ENCODE measurements at places on chromosomes 7 and 10. TPM values are rescaled to one million over a fixed set of nuclear protein-coding genes. Genes with fewer than 3 reads are reported as not detected.
A peak's percentile ranks its signal among the peaks of the same experiment; 100 is the strongest.

GRCh38 chr7:47346377-47346914, 235.5 kb downstream of the TNS3 start:
- no peaks in the 10 kb centered on the region for H3K27me3 ChIP-seq
- peaks cover 4% of the 10 kb centered on the region for H3K36me3 ChIP-seq
- DNase-seq, result no peak
- H3K27ac ChIP-seq, result no peak overlapping the region
- no peak overlapping the region for H3K4me3 ChIP-seq
- H3K4me1 ChIP-seq, result no peaks in the 10 kb centered on the region

- no peak overlapping the region for H3K27ac ChIP-seq
- DNase-seq, result no peak
- no peak overlapping the region for H3K4me3 ChIP-seq
- peaks cover 3% of the 10 kb centered on the region for H3K4me1 ChIP-seq
- H3K27me3 ChIP-seq, result peaks cover 36% of the 10 kb centered on the region
- no peaks in the 10 kb centered on the region for H3K36me3 ChIP-seq
Measured at GRCh38 chr7:1670894-1671593, 967 bp downstream of the ELFN1 start.

GRCh38 chr7:81534996-81535395, 234.9 kb downstream of the HGF start:
- DNase-seq, result no peak
- no peaks in the 10 kb centered on the region for H3K4me1 ChIP-seq
- no peaks in the 10 kb centered on the region for H3K36me3 ChIP-seq
- H3K27me3 ChIP-seq, result no peaks in the 10 kb centered on the region
- no peak overlapping the region for H3K27ac ChIP-seq

GRCh38 chr7:108211382-108212201, 81.4 kb upstream of the LAMB4 start:
- no peaks in the 10 kb centered on the region for H3K36me3 ChIP-seq
- H3K27me3 ChIP-seq, result no peaks in the 10 kb centered on the region
- no peak overlapping the region for H3K4me3 ChIP-seq
- H3K4me1 ChIP-seq, result peaks cover 14% of the 10 kb centered on the region
- peak overlapping the region; percentile 76 for H3K27ac ChIP-seq

DNA sequence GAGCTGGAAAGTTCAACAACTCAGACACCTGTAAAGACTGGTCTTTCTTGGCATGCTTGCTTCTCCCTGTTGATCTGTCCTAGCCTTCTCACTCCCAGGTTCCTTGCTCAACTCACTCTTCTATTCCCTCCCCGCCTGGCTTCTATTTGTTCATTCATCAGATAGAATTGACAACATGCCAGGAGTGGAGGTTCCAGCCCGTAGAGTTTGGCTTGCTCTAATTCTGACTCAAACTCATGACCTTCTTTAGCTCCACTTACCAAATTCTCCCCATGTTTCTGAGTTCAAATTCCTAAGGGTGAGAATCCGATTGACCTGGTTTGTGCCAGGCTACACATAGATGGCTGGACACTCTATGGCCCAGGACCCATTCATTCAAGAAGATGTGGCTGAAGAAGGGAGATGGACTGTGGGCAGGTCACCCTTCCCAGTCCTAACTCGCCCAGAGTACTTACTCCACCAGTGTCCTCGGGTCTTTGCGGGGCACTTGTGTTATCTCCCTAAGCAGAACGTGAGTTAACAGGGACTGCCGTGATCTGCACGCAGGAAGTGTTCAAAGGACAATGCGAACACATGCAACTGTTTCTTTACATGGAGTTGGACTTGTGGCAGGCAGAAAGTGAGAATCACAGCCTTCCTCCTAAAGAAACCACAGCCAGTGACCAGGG, 4.0 kb upstream of the TMEM236 start:
- DNase-seq, result no peak
- H3K27ac ChIP-seq, result no peak overlapping the region
- no peaks in the 10 kb centered on the region for H3K27me3 ChIP-seq
- H3K36me3 ChIP-seq, result no peaks in the 10 kb centered on the region

DNA sequence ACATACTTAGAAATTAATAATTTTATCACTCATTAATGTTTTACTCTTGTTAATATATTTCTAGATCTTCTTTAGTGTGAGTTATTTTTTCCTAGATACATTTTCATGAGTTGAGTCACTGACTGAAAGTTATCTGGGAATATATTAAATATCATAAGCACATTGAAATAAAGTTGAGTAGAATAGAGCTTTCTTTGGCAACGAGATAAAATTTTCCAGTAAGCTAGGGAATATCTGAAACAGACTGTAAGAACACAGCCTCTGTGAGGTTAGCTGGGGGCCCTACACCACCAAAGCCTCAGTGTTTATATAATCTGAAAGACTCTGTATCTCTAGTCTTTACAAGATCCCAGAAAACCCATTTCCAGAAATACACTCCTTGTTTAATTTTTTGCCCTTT, 347.8 kb upstream of the PLXDC2 start:
- H3K36me3 ChIP-seq, result no peaks in the 10 kb centered on the region
- no peaks in the 10 kb centered on the region for H3K27me3 ChIP-seq
- no peak overlapping the region for H3K27ac ChIP-seq
- H3K4me1 ChIP-seq, result no peaks in the 10 kb centered on the region

DNA sequence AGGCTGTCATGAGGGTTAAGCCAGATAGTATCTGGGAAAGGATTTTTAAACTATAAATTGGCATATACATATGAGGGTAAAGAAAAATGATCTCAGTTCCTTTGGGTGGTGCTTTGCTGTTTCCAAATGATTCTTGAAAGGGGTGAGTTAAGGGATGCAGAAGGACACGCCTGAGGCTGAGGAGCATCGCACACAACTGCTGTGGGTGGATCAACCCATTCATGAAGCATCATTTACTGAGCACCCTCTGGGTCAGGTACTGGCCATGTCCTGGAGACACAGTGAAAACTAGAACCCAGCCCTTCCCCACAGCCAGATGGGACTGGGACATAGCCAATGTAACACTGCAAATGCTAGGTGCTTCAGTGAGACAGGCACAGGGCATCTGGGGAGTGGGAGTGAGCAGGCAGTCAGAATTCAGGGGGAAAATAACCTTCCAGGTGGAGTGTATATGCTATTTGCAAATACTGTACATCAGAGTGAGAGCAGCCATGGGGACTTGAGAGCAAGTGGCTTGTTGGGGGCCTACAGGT, 112.1 kb downstream of the WDFY4 start:
- no peak overlapping the region for H3K4me3 ChIP-seq
- peaks cover 3% of the 10 kb centered on the region for H3K4me1 ChIP-seq
- H3K27me3 ChIP-seq, result no peaks in the 10 kb centered on the region
- no peaks in the 10 kb centered on the region for H3K36me3 ChIP-seq
- DNase-seq, result no peak
- no peak overlapping the region for H3K27ac ChIP-seq

GRCh38 chr10:84076540-84077195, 62.6 kb upstream of the GHITM start:
- no peaks in the 10 kb centered on the region for H3K27me3 ChIP-seq
- no peak for DNase-seq
- no peaks in the 10 kb centered on the region for H3K4me1 ChIP-seq
- H3K36me3 ChIP-seq, result no peaks in the 10 kb centered on the region
- no peak overlapping the region for H3K4me3 ChIP-seq
- no peak overlapping the region for H3K27ac ChIP-seq

ZPBP gene
- not detected for polyA plus RNA-seq

DNA sequence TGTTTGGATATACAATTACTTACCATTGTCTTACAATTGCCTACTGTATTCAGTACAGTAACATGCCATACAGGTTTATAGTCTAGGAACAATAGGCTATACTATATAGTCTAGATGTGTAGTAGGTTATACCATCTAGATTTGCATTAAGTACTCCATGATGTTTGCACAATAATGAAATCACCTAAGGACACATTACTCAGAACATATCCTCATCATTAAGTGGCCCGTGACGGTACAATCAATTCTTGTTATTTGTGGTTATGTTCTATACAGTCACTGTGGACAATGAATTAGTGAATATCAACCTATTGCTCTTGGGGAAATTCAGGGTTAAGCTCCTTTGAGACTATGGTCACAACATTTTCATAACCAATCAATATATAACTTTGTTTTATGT, 75.6 kb downstream of the MICU1 start:
- H3K27ac ChIP-seq, result no peak overlapping the region
- H3K4me1 ChIP-seq, result no peaks in the 10 kb centered on the region
- H3K27me3 ChIP-seq, result no peaks in the 10 kb centered on the region

DNA sequence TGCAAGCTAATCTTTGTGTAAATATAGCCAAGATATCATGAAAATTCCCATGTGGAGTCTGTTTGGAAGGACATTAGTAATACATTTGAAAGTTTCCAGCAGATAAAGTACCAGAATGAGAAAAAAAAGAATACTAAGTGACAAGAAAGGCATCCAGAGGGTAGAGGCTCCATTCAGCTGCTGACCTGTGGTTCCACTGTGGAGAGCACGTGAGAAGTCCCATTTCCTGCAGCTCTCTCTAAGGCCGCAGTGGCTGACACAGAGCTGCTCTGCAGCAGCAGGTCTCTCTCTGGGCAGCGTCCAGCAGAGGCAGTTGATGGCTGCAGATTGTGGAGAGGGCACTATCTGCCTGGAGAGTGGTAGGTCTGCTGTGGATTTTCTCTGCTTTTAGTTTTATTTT, 100.1 kb upstream of the TMEM72 start:
- H3K4me1 ChIP-seq, result no peaks in the 10 kb centered on the region
- peak; percentile 10 for DNase-seq
- H3K27me3 ChIP-seq, result no peaks in the 10 kb centered on the region
- H3K27ac ChIP-seq, result no peak overlapping the region
- no peak overlapping the region for H3K4me3 ChIP-seq
- no peaks in the 10 kb centered on the region for H3K36me3 ChIP-seq

DNA sequence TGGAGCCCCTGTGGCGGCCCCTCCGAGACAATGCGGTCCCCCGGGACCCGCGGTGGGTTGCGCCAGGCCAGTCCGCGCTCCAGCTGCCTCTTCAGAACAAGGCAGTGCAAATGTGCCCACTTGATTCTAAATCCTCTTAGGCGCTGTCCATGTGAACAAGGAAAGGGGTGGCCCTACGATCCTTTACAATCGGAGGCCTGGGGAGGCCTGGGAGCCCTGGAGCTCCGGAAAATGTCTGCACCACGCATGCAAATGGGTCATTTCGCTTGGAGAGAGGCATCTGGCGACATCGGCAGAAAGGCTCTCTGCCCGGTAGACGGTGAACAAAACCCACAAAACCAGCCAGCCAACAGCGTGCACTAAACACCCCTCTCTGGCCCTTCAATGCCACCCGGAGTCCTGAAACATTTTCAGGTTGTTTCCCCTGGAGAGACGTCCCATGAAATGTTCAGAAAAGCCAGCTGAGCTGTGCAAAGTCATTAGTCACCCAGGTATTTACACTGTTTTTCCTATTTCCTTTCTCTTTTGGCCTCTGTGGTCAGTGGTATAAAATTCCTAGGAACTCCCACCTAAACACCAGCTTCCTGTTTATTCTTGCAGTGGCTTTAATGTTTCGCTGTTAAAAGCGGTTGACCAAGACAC, 102.8 kb upstream of the ZNF438 start:
- H3K36me3 ChIP-seq, result no peaks in the 10 kb centered on the region
- H3K27ac ChIP-seq, result peak overlapping the region; percentile 96
- H3K4me3 ChIP-seq, result no peak overlapping the region
- peaks cover 21% of the 10 kb centered on the region for H3K4me1 ChIP-seq
- H3K27me3 ChIP-seq, result no peaks in the 10 kb centered on the region
- DNase-seq, result peak; percentile 79

DNA sequence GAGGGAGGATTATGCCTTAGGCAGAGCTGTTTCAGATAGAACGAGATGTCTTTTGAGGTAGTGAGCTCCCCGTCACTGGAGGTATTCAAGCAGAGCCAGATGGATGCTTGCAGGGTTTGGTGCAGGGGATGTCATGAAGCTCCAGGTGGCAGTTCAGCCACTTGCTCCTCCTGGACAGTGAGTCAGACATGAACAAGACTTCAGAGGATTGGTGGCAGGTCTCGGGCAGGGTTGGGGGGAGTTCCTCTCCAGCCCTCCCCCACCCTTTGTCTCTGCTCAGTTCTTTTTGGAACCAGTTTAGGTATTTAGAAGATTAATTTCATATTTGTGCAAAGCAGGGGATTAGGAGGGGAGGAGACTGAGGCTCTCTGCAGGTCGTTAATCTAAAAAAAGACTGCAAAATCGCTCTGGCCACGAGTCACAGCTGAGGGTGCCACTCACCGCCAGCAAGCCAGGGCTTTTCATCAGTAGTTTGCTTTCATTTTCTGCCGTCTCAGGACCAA, 21.5 kb upstream of the MYL10 start:
- H3K27ac ChIP-seq, result no peak overlapping the region
- peaks cover 3% of the 10 kb centered on the region for H3K27me3 ChIP-seq
- DNase-seq, result no peak
- H3K4me3 ChIP-seq, result no peak overlapping the region
- no peaks in the 10 kb centered on the region for H3K4me1 ChIP-seq

- peak within 1 kb of the TSS; percentile 49 for H3K4me3 ChIP-seq
- peaks cover 8% of the 10 kb centered on the region for H3K4me1 ChIP-seq
- H3K27ac ChIP-seq, result peak within 1 kb of the TSS; percentile 66
- H3K27me3 ChIP-seq, result no peaks in the 10 kb centered on the region
Measured at GRCh38 chr10:27099916-27100812, at the start of gene ANKRD26. Gene ANKRD26, minus strand, starts transcription at chr10:27100494. Its CDS starts 168 bp downstream, at chr10:27100326.

GRCh38 chr10:77862595-77862994, 64.0 kb downstream of the DLG5 start:
- no peak for DNase-seq
- H3K27ac ChIP-seq, result no peak overlapping the region
- no peak overlapping the region for H3K4me3 ChIP-seq
- H3K27me3 ChIP-seq, result no peaks in the 10 kb centered on the region
- H3K4me1 ChIP-seq, result no peaks in the 10 kb centered on the region
- H3K36me3 ChIP-seq, result peaks cover 3% of the 10 kb centered on the region

DNA sequence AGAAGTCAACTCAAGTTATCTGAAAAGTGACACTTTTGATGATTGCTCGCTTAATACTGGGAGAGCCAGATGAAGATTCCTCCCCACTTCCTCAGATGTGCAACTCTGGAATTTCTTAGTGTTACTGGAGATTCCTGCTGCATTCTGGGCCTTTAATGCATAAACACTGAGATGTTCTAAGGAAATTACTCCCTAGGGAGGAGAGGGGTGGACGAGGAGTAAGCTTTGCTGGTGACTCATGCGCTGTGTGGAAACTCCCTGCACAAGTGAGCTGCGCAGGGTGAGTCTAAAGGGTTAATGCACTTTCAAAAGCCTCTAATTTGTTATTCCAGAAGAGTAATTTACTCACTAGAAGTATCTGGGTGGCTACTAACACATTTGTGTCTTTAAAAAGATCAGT, 46.3 kb downstream of the EGFR start:
- peak; percentile 83 for DNase-seq
- H3K36me3 ChIP-seq, result no peaks in the 10 kb centered on the region
- H3K27me3 ChIP-seq, result no peaks in the 10 kb centered on the region
- peaks cover 19% of the 10 kb centered on the region for H3K4me1 ChIP-seq
- H3K27ac ChIP-seq, result peak overlapping the region; percentile 95

GRCh38 chr7:24115661-24116060, 168.3 kb upstream of the NPY start:
- H3K36me3 ChIP-seq, result no peaks in the 10 kb centered on the region
- H3K27me3 ChIP-seq, result no peaks in the 10 kb centered on the region
- no peak overlapping the region for H3K27ac ChIP-seq
- DNase-seq, result no peak
- no peak overlapping the region for H3K4me3 ChIP-seq
- no peaks in the 10 kb centered on the region for H3K4me1 ChIP-seq

- peaks cover 9% of the 10 kb centered on the region for H3K4me1 ChIP-seq
- no peak overlapping the region for H3K27ac ChIP-seq
- H3K4me3 ChIP-seq, result no peak overlapping the region
- DNase-seq, result no peak
Measured at GRCh38 chr7:128267595-128267924, 26.5 kb downstream of the LEP start.

- no peaks in the 10 kb centered on the region for H3K27me3 ChIP-seq
- H3K27ac ChIP-seq, result no peak overlapping the region
- H3K36me3 ChIP-seq, result no peaks in the 10 kb centered on the region
- no peak for DNase-seq
- H3K4me3 ChIP-seq, result no peak overlapping the region
Measured at GRCh38 chr7:23966941-23967340, 256.9 kb downstream of the STK31 start.
